ENCODE measurements at places on chromosomes 7 and 10. TPM values are rescaled to one million over a fixed set of nuclear protein-coding genes. Genes with fewer than 3 reads are reported as not detected.
A peak's percentile ranks its signal among the peaks of the same experiment; 100 is the strongest.

The PDZD7 gene
- 1.3 TPM for total RNA-seq

The EPHA1 gene
- total RNA-seq = not detected

- peak; percentile 22 for DNase-seq
Measured at GRCh38 chr7:138663725-138664710, 37.1 kb downstream of the SVOPL start.

DNA sequence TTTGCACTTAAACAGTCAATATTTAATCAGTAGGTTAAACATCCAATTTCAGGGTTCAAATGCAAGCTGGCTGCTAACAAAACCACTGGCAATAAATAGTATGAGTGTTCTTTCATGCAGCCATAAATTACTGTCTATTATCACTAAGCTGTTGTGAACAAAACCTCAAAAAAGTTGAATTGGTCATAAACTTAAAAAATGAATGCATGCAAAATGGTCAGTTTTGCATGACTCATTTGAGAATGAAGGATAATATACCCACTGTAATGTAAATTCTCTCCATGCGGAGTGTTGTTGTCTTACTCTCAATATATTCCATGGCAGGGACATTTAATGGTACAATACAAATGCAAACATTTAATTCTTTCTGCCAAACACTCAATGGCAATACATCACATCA is 226.4 kb downstream of the MAGI2 start:
- DNase-seq = no peak

GRCh38 chr10:35640474-35640873 is 1.6 kb downstream of the FZD8 start:
- peak; percentile 76 for DNase-seq

The SUN3 gene
- not detected for total RNA-seq

DNA sequence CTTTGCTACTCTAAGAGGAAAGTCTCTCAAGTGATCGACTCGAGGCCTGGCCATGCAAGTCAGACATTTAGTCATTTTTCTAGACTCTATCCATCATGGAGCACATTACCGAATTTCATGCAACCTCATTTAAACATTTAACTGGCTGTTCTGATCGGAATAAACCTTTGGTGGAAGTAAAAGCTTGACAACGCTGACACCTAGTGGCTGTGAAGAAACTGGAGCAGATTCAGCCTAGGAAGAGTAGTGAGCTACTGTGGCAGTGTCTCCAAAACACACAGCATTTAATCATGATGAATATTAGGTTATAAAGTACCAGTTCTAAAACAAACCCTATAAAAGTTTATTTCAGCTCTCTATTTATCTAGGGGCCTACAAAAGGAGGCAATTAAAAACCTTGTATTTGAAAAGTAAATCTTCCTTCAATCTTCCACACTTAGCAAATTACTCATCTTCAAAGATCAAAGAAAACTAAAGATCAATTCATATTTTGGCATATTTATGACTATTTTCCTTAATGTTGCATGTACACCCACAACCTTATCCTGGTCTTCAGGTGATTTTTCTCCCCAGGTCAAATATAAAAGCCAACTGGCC is 175.0 kb downstream of the CTNNA3 start:
- DNase-seq = peak; percentile 70

DNA sequence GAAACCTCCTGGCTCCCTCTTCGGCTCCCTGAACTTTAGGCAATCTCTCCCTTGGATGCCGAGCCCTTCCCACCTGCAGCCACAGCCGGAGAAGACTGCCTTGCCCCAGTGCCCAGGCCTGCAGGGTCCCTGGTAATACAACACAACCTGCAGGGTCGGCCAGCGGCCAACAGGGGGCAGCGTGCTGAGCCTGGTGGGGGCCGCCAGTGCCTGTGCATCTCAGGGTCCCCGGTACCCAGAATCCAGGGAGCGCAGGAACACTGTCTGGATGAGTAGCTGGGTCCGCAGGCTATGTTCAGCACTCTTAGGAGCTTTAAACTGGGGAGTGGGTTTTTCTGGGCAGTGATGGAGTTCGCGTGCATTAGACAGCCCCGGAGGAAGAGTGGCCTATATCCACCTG is 17.5 kb upstream of the C10orf71 start:
- no peak for DNase-seq

GRCh38 chr10:111297351-111297848 is 220.6 kb downstream of the ADRA2A start:
- no peak for DNase-seq

The STX1A gene
- total RNA-seq = 20.6 TPM

- DNase-seq = no peak
Measured at GRCh38 chr10:44157574-44157973, 227.3 kb downstream of the CXCL12 start.

- DNase-seq = no peak
Measured at GRCh38 chr10:128147669-128148068, 21.4 kb upstream of the MKI67 start.

The NCF1 gene
- total RNA-seq = 0.18 TPM

DNA sequence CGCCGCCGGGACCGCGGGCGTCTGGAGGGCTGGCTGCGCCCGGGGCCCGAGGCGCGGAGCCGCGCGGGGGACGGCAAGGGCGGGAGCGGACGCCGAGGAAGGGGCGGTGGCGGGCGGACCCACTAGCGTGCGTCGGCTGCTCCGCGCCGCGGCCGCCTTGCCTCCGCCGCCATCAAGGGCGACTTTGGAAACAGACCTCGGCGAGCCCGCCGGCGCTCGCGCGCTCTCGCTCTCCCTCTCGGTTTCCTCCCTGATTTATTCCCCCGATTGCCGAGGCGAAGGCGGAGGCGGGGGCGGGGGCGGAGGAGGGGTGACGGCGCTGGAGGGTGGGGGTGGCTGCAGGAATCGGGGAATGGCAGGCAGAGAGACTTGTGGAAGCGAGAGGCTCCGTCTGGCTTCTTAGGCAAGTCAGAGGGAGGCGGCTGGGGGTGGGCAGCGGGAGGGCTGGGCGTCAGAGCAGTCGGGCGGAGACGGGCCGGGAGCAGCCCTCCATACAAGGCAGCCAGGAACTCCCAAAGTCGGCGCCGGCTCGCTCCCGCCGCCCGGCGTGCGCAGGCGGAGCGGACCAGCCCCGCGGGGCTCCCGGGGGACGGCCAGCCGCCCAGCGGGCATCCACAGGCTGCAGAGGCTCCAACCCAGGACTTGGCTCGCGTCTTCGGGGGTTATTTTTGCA is at the start of gene CACNA2D1:
Gene CACNA2D1, minus strand, starts transcription at position 231 of the 673 bp plus-strand sequence.
- DNase-seq = peak; percentile 89

GRCh38 chr10:84943541-84943940 is 615.2 kb downstream of the CCSER2 start:
- DNase-seq = no peak

DNA sequence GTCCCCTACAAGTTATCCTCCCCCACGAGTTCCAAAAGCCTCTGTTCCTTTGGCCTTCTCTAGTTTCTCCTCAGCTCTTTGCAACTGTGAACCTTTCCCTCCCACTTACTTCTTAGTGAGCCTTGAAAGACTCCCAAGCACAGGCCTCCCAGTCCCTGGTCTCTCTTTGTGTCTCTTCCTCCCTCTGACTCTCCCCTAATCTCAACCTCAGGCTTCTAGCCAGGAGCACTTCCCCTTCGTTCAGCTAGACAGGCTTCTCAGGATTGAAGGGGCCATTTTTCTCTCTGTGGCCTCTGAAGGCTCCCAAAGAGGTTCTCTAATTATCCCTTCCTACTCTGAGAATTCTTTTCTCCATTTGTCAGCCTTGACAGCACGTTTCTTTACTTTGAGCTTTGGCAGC is 50.2 kb upstream of the PHYHIPL start:
- peak; percentile 5 for DNase-seq

DNA sequence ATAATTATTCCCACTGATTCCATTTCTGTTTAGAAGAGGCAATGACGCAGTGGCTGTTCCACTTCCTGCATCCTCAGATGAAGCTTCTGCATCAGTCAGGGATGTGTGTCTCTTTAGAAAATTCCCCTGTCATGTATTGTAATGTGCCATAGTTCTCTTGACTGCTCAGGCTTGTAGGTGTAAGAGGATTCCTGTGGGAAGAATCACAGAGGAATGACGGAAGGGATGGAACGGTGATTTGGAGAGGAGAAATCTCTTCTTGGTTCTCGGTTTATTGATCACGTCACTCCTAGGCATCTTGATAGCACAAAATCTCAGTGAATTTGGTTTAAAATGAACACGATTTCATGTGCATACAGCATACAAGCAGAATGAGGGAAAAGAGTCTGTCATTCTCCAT is 69.8 kb upstream of the PRKCQ start:
- DNase-seq = no peak

DNA sequence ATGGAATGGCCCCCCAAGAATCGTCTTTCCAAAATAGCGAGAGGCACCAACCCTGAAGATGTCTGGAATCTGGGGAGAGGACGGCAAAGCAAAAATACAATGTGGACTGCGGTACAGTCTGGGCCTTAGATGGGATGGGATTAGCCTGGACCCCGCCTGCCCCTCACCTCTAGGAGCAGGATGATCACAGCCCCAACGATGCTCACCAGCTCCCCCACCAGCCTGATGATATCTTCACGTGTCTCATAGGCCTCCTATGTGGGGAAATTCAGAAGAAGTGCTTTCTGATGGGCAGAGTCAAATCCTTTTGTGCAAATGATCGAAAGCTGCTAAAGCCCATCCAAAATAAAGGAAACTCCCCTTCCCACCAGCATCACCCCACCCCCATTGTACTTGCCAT is 18.2 kb downstream of the TRPV5 start:
- no peak for DNase-seq

DNA sequence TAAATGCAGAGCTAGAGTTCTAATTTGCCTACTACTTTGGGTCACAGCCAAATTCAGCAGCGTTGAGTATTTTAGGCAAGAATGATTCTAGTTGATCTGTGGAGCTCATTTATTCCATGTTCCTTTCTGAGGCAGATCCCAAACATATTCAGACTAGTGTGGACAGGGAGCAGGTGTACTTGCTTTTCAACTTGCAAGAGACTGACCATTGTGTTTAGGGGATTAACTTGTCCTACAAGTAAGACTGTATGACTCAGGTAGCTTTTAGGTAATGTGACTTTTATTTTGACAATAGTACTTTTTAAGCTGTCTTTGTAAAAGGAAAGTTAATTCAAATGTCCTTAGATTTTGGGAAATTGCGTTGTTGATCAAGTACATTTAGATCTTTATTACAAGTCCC is 285.5 kb downstream of the TWIST1 start:
- DNase-seq = no peak

The TAS2R5 gene
- total RNA-seq = 1.1 TPM

The EPDR1 gene
- total RNA-seq = 78.6 TPM

DNA sequence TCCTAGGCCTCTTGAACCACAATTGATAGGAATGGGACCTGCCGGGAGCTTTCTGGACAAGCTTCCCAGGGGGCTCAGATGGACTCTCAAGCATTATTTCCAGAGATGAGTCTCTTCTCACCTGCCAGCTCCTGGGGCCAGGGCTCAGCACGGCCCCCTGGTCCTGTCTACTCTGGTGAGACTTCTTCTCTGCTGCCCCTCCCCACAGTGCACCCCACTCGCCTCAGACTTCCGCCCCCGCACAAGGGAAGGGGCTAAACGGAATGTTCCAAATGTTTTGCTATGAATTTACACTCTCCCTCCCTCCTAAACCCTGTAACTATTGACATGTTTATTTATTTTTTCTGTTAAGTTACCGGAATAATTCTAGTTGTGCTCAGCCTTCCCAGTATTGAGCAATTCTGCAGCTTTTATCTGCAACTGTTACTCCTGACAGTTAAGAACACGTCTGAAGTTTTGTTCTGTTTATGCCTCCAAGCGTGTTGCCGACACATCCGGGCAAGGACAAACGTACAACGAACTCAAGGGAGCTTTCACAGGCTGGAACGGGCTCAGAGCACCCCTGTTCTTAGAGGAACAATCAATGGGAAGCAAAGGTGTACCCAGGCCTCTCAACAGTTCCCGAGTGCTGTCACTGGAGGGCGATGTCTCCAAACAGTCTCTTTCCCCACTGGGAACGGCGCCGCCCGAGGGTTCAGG is 55.2 kb downstream of the FHIP2A start:
- peak; percentile 73 for DNase-seq

DNA sequence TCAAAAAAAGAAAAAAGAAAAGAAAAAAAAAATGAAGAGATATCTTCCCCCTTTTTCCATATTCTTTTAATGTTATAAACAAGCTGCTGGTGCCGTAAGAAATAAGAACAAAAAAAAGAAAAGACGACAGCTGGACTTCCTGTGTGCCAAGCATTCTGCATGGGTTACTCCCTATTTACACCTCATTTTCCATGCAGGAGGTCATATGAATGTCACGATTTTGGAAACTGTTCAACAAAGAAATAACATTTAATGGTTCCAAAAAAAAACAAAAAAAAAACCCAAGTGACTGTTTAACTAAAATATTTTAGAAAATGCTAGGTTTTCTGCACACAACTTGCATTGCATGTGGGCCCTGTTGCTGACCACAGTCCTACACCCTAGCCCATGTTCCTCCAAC is 159.3 kb downstream of the TNS3 start:
- no peak for DNase-seq

GRCh38 chr7:44221231-44221791 is 20.5 kb downstream of the YKT6 start:
- DNase-seq = peak; percentile 17

DNA sequence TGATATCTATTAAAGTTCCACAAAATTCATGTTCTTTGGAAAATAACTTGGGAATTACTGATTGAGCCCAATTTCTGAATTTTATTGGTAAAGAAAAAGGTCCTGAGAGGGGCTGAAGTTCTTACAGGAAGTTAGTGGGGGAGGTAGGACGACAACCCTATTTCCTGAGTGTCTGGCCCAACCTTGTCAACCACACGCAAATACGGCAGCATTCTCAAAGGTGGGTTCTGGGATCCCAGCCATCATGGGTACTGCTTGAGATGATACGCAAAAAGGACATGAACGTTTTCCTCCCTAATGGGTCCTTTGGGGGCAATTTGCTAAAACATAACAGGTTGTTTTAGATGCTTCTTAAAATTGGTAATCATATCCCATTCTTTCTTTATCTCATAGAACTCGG is 2.7 kb upstream of the PDCD4 start:
- no peak for DNase-seq

GRCh38 chr10:43208147-43209073 is 58.5 kb downstream of the RASGEF1A start:
- DNase-seq = no peak

GRCh38 chr7:142123184-142123583 is 11.7 kb downstream of the MGAM2 start:
- no peak for DNase-seq

GRCh38 chr10:49761789-49762565 is at the start of gene OGDHL:
TSS of gene OGDHL (minus strand) at chr10:49762323. CDS start at chr10:49758592, 3,731 bp downstream.
- DNase-seq = peak; percentile 94

DNA sequence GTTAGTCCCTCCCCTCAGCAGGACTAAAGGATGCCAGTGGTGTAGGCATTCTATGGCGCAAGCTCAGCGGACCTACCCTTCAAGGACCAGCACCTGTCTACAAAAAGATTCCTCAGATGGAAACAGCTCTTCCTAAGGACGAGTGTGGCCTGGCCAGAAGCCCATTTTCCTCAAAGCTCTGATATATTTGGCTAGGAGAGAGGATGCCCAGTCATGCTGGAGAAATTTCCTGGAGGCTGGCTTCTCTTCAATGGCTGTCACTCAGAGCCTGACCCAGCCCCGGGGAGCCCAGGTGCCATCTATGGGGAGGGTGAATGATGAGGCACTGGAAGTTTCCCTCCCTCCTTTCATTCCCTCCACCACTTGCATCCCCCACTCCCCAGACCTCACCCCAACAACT is 111.5 kb downstream of the PLXNA4 start:
- DNase-seq = no peak

All from cardiac muscle cell (in vitro differentiated cells and primary cell).